Uterine smooth muscle cell (primary cell): ENCODE measurements at places on chromosomes 1 and 21. TPM values are rescaled to one million over a fixed set of nuclear protein-coding genes. Genes with fewer than 3 reads are reported as not detected.

Gene HSPB7
- 2.3 and 13.5 TPM in 2 replicates for total RNA-seq

Gene NEK2
- total RNA-seq, result 17.9 and 71.9 TPM in 2 replicates

Gene PPIAL4G
- under 0.01 TPM in 1 of 2 replicates, not detected in the other for total RNA-seq

Gene SAMD11
- total RNA-seq, result 6.2 and 6.4 TPM in 2 replicates

Gene KCNJ6
- total RNA-seq, result not detected in 2 replicates
